ENCODE measurements at places on chromosomes 12 and 14.

- no peaks in the 10 kb centered on the region for H3K36me3 ChIP-seq
- no peak overlapping the region for H3K27ac ChIP-seq
- no peak overlapping the region for H3K4me3 ChIP-seq
- DNase-seq = no peak
Observed at GRCh38 chr12:91021076-91021475, 16.3 kb upstream of the EPYC start.

DNA sequence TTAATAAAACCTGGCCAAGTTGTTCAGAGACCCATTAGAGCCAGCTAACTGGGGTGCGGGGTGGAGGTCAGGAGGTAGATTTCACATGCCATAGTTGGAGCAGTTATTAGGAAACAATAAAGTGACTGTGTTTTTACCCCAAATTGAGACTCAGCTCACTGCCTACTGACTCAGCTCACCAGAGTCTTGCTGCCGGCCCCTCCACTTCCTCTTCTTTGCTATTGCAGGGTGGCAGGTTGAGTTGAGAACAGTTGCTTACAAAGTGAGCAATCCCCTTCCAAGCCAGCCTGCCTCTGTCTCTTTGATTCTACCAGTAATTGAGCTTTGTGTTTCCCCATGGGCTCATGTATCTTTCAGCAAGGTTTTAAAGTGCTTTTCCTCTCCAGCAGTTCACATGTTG is 12.9 kb downstream of the ST8SIA1 start:
- H3K4me1 ChIP-seq = peaks cover 10% of the 10 kb centered on the region
- H3K36me3 ChIP-seq = no peaks in the 10 kb centered on the region
- DNase-seq = no peak
- H3K4me3 ChIP-seq = no peak overlapping the region
- no peaks in the 10 kb centered on the region for H3K27me3 ChIP-seq

DNA sequence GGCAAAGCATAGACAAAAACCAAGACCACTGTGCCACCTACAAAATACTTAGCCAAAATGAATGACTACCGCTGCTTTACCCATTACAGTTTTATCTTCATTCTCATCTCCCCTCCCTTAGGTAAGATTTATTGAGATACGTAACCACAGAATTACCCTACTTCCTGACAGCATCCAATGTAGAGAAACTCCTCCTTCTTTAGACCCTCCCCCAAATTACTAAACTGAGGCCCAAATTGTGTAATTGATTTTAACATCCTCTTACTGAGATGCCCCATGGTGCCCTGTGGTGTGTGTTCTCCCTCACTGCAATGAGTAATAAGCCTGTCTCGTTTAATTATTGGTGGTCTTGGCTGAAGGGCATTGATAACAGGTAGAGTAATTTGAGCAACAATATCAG is 19.1 kb downstream of the VRK1 start:
- no peak for DNase-seq
- no peak overlapping the region for H3K4me3 ChIP-seq
- no peak overlapping the region for H3K27ac ChIP-seq

DNA sequence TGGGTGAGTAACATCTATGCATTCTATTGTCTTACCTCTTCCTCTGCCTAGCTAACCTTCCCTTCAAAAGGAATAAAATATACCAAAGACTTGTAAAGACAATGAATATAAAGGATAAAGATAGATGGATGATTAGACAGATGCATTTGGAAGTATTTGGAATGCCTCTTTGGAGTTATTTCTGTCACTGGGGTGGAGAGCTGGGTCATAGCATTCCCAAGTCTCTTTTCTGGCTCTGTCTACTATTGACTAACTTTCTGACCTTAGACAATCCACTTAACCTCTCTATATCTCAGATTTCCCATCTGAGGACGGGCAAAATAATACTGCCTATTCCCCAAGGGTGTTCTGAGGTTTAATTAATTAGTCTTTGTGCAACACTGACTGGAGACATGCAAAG is 517.4 kb downstream of the DIO2 start:
- DNase-seq = no peak
- no peaks in the 10 kb centered on the region for H3K36me3 ChIP-seq
- H3K27me3 ChIP-seq = no peaks in the 10 kb centered on the region
- no peak overlapping the region for H3K27ac ChIP-seq
- no peak overlapping the region for H3K4me3 ChIP-seq

- H3K4me1 ChIP-seq = peaks cover 31% of the 10 kb centered on the region
- H3K27ac ChIP-seq = no peak overlapping the region
- H3K4me3 ChIP-seq = no peak overlapping the region
- peaks cover 42% of the 10 kb centered on the region for H3K36me3 ChIP-seq
- peaks cover 29% of the 10 kb centered on the region for H3K27me3 ChIP-seq
Observed at GRCh38 chr12:57233357-57234232, 4.1 kb downstream of the SHMT2 start.

GRCh38 chr14:75281654-75282019 is 3.0 kb downstream of the FOS start:
- peaks cover 22% of the 10 kb centered on the region for H3K36me3 ChIP-seq
- peaks cover 18% of the 10 kb centered on the region for H3K4me1 ChIP-seq
- H3K27me3 ChIP-seq = no peaks in the 10 kb centered on the region
- H3K4me3 ChIP-seq = no peak overlapping the region
- no peak for DNase-seq

DNA sequence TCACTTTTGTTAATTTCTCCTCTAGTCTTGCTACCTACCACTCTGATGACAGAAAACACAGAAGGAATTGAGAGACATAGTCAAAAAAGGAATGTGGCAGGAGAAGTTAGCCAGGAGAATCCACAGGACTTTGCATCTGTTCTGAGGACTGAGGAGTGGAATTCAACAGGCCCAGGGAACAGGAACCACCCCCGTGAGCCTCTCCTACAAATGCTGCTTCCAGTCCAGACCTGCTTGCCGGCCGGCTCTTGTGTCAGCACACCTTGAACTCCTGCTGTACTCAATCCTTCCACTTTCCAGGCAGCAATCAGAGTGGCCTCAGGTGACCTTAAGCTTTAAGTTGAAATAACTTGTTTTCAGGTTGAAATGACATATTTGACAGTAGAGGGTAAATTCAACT is 903.1 kb downstream of the BCL11B start:
- no peak for DNase-seq
- H3K4me1 ChIP-seq = no peaks in the 10 kb centered on the region
- H3K27ac ChIP-seq = no peak overlapping the region
- no peak overlapping the region for H3K4me3 ChIP-seq
- no peaks in the 10 kb centered on the region for H3K27me3 ChIP-seq

- DNase-seq = no peak
- no peak overlapping the region for H3K27ac ChIP-seq
- peaks cover 7% of the 10 kb centered on the region for H3K27me3 ChIP-seq
- no peaks in the 10 kb centered on the region for H3K36me3 ChIP-seq
- H3K4me1 ChIP-seq = peaks cover 6% of the 10 kb centered on the region
Observed at GRCh38 chr14:34043627-34044372, 92.9 kb upstream of the EGLN3 start.
